ENCODE measurements at places on chromosomes 13 and 19.

DNA sequence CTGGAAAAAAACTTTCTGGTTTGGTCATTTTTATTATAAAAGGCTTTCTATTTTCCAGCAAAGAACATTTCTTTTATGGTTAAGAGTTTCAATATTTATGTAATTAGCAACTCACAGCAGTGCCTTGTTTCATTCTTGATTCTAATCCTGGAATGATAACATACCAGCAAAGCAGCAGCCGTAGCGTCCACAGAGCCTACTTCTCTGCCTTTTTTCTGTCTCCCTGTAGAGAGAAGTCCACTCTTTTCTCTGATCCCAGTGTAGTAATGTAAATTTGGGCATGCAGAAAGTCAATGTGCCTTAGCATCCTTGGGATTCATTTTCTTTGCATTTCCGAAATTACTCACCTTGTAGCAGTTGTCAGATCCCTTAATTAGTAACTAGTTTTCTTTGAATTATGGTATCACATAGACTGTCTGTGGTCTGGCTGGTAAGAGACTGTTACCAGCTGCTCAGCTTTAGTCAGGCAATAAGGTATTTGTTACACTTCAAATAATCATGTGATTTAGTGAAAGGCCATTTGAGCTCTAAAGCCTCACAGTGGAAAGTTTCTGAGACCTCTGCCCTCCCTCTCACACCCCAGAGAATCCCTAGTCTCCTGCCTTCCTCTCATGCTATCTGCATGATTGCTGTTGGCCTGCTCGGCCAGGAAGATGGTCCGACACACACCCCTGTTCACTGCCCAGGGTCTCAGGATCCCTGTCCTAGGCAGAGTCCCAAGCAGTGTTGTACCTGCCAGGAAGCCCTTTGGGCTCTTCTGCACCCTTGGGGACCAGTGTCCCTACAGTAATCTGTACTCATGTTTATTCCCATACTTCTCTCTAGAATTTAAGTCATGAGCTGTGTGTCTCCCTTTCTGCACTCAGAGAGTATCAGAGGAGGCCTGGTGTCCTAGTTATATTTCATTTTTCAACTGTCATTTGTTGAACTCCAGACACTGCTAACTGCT is 86.3 kb downstream of the LRCH1 start:
- DNase-seq, result no peak

DNA sequence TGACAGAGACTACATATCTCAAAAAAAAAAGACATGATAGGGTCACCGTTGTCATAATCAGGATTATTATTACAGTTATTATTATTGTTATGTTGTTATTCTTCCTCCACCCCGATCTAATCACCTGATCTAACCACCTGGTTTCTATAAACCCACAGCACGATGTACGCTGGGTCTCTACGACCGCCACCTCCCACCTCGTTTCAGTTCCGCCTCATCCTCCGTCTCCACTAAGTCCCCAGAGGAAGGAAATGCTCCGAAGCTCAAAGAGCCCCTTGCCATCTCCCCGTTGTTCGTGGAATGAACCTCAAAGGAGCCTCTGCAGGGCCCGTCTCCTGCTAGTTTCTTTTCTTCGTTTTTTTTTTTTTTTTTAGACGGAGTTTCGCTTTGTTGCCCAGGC is 15.9 kb upstream of the MEIS3 start:
- no peak for DNase-seq

GRCh38 chr13:42750794-42751193 is 30.6 kb upstream of the FAM216B start:
- DNase-seq, result no peak

- DNase-seq, result no peak
These were observed 113.5 kb downstream of the COG6 start for GRCh38 chr13:39768962-39769361.

Measured in stimulated activated CD4-positive, alpha-beta T cell treated with anti-CD3 and anti-CD28 coated beads, TNF-alpha, amount 100 ng/mL, for 4 hours (primary cell).